Hepatocyte (in vitro differentiated cells): ENCODE measurements at places on chromosomes 16 and 17.

DNA sequence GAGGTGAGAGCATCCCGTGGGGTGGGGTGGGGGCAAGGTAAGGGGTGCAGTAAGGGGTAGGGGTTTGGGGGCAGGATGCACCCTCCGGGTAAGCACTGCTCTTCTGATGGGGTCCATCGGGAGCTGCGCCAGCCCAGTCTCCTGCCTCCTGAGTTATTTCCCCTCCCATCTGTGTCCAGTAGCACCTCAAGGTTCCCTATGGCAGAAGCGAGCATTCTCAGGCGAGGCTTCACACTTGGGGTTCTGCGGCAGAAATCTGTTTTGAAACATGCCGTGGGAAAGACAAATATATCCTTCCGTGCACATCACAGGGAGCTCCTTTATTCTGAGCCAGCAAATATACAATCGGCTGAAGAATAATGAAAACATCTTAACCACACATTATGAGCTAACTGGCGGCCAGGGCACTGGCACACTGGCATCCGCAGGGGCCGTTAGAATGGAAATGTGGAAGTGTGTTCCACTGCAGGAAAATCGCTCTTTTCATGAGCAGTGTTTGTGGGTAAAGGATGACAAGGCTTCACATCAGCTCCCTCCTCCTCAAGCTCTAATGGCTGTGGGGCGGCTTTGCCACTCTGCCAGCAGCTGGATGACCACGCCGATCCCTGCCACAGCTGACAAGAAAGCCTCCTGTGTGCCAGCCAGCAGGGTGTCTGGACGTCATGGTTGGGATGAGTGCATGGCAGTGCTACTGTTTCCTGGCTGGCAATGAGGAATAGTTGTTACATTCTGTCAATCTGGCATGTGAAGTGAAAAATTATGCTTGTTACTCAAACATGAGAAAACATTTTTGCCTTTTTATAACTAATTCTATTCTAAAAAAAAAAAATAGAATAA is 20.0 kb downstream of the MTHFSD start:
- no peak for DNase-seq

GRCh38 chr17:81339534-81340296 is 44.6 kb upstream of the SLC38A10 start:
- DNase-seq, result peak; percentile 88

DNA sequence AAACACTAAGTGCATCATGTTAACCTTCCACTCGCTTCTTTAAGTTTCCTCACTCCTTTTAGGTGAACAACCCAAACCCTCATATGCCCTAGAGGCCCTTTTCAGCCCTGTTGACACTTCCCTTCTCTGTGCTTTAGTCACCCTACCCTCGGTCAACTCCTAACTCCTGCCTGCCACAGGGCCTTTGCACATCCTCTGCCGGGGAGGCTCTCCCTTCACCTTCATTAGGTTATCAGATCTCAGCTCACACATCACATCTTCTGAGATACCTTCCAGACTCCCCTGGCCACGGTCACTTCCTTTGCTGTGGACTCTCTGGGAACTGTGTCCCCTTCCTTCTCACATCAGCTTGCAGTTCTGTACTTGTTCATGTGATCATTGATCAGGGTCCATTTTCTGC is 574.4 kb downstream of the MAF start:
- DNase-seq, result no peak

- no peak for DNase-seq
Measured at GRCh38 chr17:59695945-59696681, 11.1 kb downstream of the PTRH2 start.

DNA sequence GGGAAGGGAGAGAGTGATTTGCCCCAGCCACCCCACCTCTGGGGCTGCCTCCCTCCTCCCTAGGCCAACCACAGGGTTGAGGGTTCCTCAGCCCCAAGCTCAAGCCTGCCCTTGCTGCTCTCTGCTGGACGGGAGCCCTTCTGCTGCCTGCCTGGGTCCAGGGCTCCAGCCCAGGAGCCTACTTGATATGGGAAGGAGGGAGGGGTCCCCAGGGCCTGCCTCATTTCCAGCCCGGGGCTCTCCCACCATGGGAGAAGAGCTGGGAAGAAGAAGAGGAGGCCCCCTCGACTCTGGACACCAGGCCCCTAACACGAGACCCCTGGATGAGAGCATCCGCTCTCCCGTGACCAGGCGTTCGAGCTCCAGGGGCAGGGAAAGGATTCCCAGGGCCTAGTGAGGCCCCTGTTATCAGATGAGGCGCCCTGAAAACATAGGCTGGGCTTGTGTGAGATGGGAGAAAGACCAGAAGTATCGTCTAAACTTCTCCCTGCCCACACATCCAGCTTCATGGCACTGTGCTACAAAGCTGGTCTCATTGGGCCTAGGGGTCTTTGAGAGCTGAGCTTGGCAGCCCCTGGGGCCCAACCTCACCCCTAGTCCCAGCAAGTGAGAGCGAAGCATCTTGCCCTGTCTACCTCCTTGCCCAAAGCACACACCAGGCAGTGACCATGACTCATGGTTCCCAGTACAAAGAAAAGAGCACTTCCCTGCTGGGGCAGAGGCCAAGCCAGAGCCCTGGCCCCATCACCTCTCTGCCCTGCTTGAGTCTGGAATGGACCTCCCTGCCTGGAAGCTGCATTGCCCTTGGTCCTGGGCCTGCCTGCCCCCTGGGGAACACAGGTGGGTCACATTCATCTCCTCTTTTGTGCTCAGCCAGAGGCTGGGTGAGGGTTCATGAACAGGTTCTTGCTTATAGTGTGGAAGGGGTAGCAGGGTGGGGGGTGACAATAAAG is 987 bp downstream of the SLC16A5 start:
- peak; percentile 53 for DNase-seq

- DNase-seq, result peak; percentile 37
Measured at GRCh38 chr17:27457731-27458523, 1.7 kb downstream of the KSR1 start.

- no peak for DNase-seq
Measured at GRCh38 chr17:55533608-55534007, 22.4 kb upstream of the SMIM36 start.

GRCh38 chr17:10035885-10036284 is 130.8 kb upstream of the RCVRN start:
- no peak for DNase-seq

DNA sequence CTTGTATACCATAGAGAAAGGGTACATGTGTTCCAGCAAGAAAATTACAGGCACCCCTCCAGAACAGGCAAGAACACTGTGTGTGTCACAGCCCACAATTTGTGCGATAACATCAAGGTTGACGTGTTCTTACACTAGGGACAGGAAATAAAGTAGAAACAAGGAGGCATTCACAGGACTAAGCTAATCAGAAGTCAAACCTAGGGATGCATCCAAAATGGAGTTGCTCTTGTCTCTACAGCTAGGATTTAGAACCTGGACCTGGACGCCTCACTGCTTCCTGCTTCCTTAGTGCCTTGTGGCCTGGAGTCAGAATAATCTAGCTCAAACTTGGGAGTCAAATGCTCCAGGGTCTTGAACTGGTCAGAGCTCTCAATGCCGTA is 41.3 kb downstream of the GINS3 start:
- DNase-seq, result no peak

DNA sequence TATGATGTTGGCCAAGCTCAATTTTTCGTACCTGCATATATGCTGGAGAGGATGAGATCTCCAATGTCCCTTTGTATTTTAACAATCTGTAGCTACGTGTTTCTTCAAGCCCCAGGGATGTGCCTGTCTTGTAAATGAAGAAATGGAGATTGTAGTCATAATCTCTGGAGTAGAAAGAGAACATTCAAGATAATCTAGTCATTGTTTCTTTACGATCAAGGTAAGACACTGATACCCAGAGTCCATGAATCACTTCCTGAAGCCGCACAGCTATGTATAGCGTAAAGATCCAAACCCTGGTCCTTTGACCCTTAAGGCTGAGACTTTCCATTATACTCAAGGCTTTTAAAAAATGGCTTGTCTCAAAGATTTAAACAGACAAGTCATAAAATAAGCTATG is 205.5 kb downstream of the HS3ST3B1 start:
- no peak for DNase-seq

GRCh38 chr16:67541391-67542263 is 13.0 kb downstream of the RIPOR1 start:
- no peak for DNase-seq

- peak; percentile 71 for DNase-seq
Measured at GRCh38 chr17:65463242-65463641, 98.2 kb downstream of the AXIN2 start.

DNA sequence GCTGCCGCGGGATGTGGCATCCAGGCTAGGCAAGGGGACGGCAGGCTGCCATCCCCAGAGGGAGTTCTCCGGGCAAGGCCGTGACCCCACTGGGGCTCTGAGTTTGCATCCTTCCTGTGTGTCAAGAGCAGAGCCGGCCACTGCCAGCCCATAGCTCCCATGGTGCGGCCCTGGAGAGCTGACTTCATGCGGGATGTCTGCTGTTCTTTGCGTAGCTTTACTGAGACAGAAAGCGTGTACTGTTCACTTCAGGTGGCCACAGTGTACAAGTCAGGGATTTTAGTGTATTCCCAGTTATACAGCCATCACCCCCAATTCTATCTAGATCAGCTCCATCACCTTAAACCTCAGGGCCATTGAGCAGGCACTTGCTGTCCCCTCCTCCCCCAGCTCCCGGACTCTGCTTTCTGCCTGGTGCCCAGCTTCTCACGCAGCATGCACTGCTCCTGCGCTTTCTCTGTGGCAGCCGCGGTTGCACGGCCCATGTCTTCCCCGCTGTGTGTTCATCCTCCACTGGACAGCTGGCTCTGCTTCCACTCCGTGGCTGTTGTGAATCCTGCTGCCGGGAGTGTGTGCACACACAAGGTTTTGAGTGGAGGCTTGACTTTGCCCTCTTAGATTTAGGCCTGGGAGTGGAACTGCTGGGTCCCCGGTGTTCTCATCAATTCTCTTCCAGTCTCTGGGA is 71.2 kb downstream of the KLHDC4 start:
- no peak for DNase-seq

DNA sequence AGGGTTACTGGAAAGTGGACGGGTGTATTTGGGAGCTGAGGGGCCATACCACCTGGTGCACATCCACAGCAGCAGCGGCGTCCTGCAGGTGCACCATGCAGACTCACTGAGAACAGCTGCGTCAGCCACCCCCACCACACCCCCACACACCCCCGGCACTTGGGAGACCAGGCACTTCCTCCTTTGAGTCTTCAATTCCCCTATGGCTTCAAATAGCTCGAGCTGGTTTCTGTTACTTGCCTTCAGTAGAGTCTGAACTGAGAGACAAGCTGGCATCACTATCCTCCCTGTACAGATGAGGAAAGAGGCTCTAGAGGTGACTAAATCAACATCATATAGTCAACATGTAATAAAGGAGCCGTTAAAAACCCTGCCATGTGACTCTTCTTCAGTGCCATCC is 15.4 kb downstream of the CUEDC1 start:
- DNase-seq, result no peak

- DNase-seq, result no peak
Measured at GRCh38 chr17:80265205-80266068, 4.8 kb downstream of the RNF213 start.

DNA sequence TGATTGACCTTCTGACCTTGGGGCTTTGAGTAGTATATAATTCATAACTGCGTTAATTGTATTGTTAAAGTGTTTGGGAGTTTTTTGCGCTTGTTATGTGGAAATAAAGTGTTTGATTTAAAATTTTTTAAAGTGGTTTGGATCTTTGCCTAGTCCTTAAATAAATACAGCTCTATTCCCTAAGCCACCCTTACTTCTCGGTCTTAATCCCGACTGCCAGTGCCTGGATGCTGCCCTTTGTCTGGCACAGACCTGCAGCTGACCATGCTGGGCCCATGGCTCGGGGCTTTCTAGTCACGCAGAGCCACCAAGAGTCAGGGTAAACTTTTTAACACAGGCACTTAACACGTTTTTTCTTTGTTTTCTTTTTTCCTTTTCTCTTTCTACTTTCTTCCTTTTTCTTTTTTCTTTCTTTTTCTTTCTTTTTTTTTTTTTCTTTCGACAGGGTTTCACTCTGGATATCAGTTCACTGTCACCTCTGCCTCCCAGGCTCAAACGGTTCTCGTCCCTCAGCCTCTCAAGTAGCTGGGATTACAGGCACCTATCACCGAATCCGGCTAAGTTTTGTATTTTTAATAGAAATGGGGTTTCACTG is 19.6 kb upstream of the SLC5A11 start:
- no peak for DNase-seq

DNA sequence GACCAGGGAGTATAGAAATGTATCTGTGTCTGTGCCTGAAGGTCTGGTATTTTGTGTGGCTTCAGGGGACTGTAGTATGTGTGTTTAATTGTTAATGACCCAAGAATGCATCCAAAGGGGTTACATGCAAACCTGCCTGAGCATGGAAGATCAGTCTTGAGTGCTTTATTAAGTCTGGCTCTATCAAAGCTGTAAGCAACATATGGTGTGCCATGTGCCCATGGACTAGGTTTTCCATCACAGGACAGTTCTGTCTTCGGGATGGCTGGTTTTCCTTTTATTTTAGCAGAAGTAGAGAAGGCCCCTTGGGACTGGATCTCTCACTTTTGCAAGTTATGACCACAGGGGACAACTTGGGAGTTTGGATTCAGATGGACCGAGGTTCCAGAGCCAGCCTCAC is 18.2 kb downstream of the RBFOX1 start:
- DNase-seq, result no peak

GRCh38 chr17:49334744-49335512 is 27.1 kb downstream of the ZNF652 start:
- no peak for DNase-seq

GRCh38 chr16:48561960-48562393 is 48.0 kb downstream of the N4BP1 start:
- DNase-seq, result no peak

- DNase-seq, result no peak
Measured at GRCh38 chr16:57818377-57819064, 16.2 kb upstream of the KIFC3 start.

- DNase-seq, result no peak
Measured at GRCh38 chr17:46115699-46116098, 77.5 kb downstream of the KANSL1 start.

DNA sequence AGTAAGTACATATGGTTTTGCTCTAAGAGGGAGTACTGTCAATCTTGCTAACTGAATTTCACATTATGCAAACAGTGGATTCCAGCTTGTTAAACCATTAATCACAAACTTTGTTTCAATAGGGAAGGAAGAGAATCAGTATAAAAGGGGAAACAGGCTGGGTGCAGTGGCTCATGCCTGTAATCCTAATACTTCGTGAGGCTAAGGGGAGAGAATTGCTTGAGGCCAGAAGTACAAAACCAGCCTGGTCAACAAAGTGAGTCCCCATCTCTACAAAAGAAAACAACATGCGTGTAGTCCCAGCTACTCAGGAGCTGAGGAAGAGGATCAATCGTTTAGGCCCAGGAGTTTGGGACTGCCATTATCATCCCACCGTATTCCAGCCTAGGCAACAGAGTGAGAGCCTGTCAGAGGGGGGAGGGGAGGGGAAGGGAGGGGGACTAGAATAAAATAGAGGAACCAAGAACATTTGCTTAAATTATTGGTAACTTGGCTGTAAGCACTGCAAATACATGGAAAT is 65.7 kb downstream of the FBXL20 start:
- no peak for DNase-seq

GRCh38 chr17:76987486-76988093 is 119.4 kb downstream of the MGAT5B start:
- DNase-seq, result no peak

DNA sequence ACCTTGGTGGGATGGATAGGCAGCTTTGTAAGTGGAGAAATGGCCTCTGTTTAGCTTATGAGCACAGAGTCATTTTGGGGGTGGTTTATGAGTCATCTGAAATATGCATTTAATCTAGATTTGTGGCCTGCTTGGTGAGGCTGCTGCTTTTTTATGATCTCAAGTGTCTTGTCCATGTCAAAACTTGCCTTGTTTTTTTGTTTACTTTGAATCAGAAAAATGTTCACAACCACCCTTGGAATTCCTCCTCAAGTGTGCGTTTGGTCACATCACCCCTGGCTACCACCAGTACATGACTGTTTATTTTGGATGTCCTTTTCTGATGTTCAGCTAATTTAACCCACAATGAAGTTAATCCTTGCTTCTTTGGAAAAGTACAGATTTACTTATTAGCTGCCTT is 64.6 kb downstream of the FTO start:
- DNase-seq, result peak; percentile 20
